ENCODE measurements at places on chromosomes 1 and 21. TPM values are rescaled to one million over a fixed set of nuclear protein-coding genes. Genes with fewer than 3 reads are reported as not detected.

The LAMB3 gene
- total RNA-seq = 0.31 TPM

GRCh38 chr1:100532645-100533044 lies 5.3 kb upstream of the GPR88 start:
- no peak for DNase-seq

- DNase-seq = no peak
Measured at GRCh38 chr1:33161061-33161681, 20.7 kb downstream of the TRIM62 start.

DNA sequence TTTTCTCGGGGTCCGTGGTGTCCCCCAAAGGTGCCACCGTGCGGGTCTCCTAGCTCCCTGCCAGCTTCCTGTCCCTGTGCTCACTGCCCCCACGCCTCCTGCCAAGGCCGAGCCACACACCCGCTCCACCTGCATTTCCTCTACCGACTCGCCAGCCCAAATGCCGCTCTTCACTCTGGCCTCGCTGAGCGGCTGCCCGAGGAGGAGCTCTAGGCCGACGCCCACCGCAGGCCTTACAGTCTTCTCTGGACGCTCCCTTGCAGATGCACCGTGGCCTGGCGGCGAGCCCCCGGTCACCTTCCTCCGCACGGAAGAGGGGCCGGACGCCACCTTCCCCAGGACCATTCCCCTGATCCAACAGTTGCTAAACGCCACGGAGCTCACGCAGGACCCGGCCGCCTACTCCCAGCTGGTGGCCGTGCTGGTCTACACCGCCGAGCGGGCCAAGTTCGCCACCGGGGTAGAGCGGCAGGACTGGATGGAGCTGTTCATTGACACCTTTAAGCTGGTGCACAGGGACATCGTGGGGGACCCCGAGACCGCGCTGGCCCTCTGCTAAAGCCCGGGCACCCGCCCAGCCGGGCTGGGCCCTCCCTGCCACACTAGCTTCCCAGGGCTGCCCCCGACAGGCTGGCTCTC lies 26.3 kb downstream of the FTCD start:
- DNase-seq = no peak

DNA sequence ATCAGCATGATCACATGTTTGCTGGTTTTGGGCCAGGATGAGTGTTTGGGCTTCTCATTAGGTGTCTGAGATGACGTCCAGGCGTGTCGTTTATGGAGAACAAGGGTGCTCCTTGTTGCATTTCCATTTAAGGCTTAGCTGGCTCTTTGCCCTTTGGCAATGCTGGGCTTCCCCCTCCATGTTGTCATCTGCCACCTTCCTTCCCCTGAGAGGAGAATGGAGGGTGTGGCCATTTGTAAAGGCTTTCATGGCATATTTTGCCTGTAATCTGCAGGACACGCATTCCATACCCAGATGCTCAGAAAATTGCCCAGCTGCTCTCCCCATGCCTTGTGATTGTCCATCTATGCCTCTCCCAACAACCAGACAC lies 27.7 kb downstream of the PKP1 start:
- DNase-seq = no peak

The RNF187 gene
- 116 TPM for total RNA-seq

DNA sequence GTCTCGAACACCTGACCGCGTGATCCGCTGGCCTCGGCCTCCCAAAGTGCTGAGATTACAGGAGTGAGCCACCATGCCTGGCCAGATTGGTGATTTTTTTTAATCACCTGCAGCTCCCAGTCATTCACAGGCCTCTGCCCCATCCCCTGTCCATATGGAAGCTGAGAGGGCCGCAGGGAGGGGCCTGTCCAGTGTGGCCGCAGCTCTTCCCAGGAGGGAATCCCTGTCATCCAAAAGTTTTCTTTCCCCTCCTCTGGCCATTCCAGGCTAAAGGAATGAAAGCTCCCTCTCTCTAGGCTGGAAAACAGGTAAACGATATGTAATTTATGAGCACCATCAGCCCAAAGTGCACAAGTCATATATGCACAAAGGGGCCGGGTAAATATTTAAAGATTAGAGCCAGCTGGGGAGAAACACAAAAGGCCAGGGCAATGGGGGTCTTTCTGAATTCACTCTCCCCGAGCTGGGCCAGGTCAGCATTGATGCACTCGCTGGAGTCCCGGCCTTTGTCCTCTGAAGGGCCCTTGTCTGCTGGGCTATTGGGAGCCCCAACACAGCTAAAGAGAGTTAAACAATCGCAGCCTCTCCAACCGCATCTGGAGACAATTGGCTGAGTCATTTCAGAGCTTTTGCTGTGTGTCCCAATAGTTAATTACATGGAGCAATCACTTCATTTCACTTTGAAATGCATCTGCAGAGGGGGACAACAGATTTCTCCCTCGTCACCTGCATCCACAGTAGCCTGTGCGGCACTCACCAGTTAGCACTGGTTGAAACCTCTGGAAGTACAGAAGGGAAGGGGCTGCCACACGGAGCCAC lies 3.8 kb upstream of the HES3 start:
- DNase-seq = no peak

DNA sequence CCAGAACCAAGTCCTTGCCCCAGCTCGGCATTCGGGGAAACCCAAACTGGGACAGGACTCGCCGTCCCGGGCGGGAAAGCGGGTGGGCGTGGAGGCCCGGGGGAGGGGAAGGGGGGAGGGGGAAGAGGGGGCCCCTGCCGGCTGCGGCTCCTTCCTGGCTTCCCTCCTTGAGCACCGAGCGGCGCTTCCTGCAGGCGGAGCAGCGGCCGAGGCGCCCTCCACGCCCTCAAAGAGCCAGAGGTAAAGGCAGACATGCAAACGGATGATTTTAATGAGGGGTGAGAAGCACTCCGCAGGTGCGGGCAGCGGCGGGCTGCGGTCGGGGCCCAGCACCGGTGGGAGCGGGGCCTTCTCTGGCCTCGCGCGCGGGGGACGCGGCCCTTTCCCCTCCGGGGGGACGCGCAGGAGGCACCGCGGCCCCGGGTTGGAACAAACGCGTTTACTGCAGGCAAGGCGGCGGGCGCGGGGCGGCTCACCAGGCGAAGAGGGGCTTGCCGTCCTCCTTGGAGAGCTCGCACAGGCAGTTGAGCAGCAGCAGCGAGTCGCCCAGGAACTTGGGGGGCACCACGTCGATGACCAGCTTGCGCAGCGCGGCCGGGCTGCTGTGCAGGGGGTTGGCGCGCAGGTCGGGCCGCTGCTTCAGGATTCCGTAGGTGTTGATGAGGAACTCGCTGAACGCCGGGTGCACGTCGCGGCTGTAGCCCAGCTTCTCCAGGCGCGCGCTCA lies 5.7 kb upstream of the FTCD start:
- DNase-seq = no peak

All from GM12878 (cell line).